ENCODE measurements at places on chromosomes 4 and X. TPM values are rescaled to one million over a fixed set of nuclear protein-coding genes. Genes with fewer than 3 reads are reported as not detected.

CLTRN gene
- 0.83 TPM for polyA plus RNA-seq

ENOX2 gene
- polyA plus RNA-seq: 19.3 TPM

DNA sequence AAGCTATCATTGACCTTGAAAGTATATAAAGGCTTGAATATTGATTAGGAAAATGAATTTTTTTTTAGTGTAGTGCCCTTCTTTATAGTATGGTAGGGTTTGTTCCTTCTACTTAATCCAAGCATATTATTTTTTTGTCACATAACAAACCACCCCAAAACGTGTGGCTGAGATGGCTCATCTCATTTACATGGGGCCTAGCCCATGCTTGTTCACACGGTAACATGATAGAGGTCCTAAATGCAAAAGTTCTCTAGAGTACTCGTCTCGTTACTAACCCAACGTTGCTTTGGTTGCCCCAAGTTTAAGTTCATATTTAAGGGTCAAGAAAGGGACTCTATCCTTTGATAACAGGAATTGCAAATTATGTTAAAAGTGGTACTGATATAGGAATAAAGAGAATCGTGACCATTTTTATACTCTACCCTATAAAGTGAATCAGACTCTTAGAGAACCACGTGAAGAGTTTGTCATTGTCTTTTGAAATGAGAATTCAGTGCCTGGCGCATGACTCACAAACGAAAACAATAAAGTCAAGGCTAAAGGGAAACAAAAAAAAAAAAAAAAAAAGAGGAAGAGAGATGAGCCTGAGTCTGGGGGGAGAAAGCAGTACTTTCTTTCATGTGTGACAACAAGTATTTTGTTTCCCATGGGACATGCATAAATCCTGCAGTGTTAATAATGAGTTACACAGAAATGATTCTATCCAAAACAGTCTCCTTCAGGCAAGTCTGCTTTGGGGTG, 402.8 kb upstream of the NWD2 start:
- no peak for DNase-seq

DNA sequence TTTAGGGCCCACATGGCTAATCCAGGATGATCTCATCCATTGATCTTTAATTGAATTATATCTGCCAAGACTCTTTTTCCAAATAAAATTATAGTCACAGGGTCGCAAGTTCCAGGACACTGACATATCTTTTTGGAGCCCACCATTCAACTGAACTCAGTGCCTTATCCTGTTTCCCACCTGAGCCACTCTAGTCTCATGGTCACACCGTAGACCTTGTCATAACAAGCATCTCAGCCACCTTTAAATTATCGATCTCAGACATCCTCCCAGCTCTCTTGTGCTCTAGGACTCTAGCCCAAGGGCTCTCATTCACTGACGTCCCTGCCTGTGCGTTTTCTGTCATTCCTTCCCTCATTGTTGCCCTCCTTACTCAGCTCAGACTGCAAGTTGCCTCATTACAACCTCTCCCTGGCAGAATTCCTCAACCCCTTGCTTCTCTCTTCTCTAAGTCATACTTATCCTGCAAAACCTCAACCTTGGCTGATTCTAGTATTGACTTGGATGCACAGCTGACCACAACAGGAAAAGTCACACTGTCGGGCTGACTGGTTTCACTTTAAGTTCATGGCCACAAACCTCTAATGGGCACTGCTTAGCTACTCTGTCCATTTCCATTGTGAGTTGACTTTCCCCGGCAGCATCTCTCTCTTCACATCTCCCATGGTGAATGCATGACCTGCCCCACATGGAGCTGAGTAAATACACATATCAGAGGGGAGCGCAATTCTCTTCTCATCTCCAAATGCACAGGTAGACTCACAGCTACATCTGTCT, 91.0 kb upstream of the TRIM2 start:
- DNase-seq: no peak

GRCh38 chrX:97211070-97211469, 327.4 kb downstream of the RPA4 start:
- no peak for DNase-seq
